Progenitor cell of endocrine pancreas (in vitro differentiated cells): ENCODE measurements at places on chromosomes 6 and 20. TPM values are rescaled to one million over a fixed set of nuclear protein-coding genes. Genes with fewer than 3 reads are reported as not detected.

DNA sequence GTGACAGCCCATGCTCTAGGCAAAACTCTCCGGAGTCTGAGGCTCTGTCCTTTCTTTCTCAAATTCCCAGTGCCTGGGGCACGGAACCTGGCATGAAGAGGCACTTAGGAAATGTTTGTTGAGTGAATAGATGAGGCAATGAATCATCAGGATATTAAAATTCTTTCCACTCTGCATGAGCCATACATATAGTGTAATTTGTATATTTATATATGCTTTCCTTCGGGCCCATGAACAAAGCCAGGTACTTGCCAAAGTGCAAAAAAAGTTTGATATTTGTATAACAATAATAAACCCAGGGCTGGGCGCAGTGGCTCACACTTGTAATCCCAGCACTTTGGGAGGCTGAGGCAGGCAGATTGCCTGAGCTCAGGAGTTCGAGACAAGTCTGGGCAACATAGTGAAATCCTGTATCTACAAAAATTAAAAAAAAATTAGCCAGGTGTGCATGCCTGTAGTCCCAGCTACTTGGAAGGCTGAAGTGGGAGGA, 212.3 kb upstream of the ZNF217 start:
- H3K4me1 ChIP-seq = peaks cover 12% of the 10 kb centered on the region
- H3K4me3 ChIP-seq = no peak overlapping the region
- H3K36me3 ChIP-seq = no peaks in the 10 kb centered on the region

- peaks cover 9% of the 10 kb centered on the region for H3K27me3 ChIP-seq
- no peak overlapping the region for H3K4me3 ChIP-seq
- DNase-seq = no peak
- H3K36me3 ChIP-seq = no peaks in the 10 kb centered on the region
- H3K4me1 ChIP-seq = no peaks in the 10 kb centered on the region
These were observed 59.2 kb upstream of the FNDC1 start for GRCh38 chr6:159110013-159110412.

The LHFPL5 gene
- not detected in 2 replicates for total RNA-seq

The FAM217A gene
- total RNA-seq = 0.13 TPM in 1 of 2 replicates, not detected in the other

- no peak overlapping the region for H3K4me3 ChIP-seq
- no peaks in the 10 kb centered on the region for H3K36me3 ChIP-seq
- H3K4me1 ChIP-seq = no peaks in the 10 kb centered on the region
- peaks cover 10% of the 10 kb centered on the region for H3K27me3 ChIP-seq
- DNase-seq = no peak
These were observed 158.1 kb upstream of the PROKR2 start for GRCh38 chr20:5474646-5475550.

The KIAA0408 gene
- total RNA-seq = 0.91 and 1.4 TPM in 2 replicates

GRCh38 chr6:145954985-145955384, 9.2 kb downstream of the SHPRH start:
- H3K36me3 ChIP-seq = peaks cover 37% of the 10 kb centered on the region
- H3K4me3 ChIP-seq = no peak overlapping the region
- H3K27ac ChIP-seq = no peak overlapping the region

DNA sequence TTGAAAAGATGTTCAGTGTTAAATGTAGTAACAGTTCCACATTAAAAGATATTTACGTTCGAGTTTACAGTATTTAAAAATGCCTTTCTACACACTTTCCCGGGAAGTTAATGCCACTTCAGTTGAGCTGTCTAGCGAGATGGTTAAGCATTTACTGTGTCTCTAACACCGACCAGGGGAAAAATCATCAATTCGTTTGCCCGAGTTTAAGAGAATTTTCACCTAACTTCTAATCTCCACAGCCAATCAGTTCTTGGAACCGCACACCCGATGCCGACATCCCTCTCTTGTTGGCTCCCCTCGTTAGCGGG, 58.2 kb downstream of the FAM217A start:
- H3K4me3 ChIP-seq = peak overlapping the region; percentile 99
- no peaks in the 10 kb centered on the region for H3K27me3 ChIP-seq
- DNase-seq = no peak
- H3K27ac ChIP-seq = peak overlapping the region; percentile 100
- peaks cover 35% of the 10 kb centered on the region for H3K4me1 ChIP-seq

DNA sequence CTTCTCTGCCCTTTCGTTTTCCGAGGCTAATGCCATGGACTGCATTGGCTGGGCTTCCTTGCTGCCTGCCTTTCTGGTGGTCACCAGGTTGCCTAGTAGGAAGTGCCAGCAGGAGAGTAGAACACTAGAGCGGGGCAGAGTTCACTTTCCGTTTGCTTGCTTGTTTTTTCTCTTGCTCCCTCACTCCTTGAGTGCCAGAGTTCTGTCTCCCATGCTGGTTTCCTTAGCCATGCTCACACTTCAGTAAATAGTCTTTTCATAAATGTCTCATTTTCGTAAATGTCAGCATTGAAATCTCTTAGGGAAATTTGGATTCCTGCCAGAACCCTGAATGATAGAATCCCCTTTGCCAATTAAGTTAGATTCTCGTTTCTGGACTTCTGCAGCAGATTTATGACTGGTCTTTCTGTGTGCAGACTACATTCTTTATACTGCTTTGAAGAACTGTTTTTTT, 63.9 kb downstream of the FAM83B start:
- H3K27ac ChIP-seq = no peak overlapping the region
- no peak overlapping the region for H3K4me3 ChIP-seq
- no peak for DNase-seq
- no peaks in the 10 kb centered on the region for H3K36me3 ChIP-seq

GRCh38 chr6:103570431-103570830, 1289.3 kb downstream of the HACE1 start:
- no peak overlapping the region for H3K27ac ChIP-seq
- H3K27me3 ChIP-seq = no peaks in the 10 kb centered on the region
- no peak overlapping the region for H3K4me3 ChIP-seq

DNA sequence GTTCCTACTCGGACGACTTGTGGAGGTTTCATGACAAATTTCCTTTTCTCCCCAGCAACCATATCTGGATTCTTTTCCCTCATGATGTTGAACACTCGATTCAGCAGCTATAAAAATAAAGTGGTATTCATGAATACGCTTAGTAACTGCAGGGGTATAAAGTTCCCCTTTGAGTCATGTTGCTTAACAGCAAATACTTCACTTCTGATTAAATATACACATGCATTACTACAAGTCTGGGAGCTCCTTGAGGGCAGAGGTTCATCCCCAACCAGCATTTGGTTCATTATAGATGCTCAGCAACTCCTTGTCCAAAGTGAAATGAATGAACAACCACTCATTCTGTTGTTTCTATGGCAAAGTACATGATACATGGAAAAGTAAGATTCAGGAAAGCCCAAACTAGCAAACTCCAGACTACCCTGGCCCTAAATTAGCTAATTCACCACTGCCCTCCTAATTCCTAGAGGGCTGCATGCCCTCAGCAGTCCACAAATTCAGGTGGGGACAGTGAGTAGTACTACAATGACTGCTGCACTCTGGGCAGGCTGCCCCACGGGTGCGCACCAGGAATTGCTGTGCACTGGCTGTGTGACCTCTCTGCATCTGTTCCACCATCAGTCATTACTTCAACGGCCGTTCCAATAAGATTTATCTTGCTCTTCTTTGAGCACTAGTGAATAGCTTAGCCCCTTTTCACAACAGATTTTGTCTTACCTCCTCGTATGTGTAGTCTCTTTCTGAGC, 15.2 kb downstream of the EIF2S2 start:
- no peaks in the 10 kb centered on the region for H3K27me3 ChIP-seq
- H3K36me3 ChIP-seq = peaks cover 63% of the 10 kb centered on the region
- H3K4me1 ChIP-seq = peaks cover 2% of the 10 kb centered on the region
- no peak for DNase-seq
- H3K27ac ChIP-seq = peak overlapping the region; percentile 57

The PCK1 gene
- not detected in 2 replicates for total RNA-seq

GRCh38 chr20:37726971-37727956, 33.4 kb downstream of the CTNNBL1 start:
- no peak overlapping the region for H3K27ac ChIP-seq
- peaks cover 3% of the 10 kb centered on the region for H3K36me3 ChIP-seq
- H3K4me1 ChIP-seq = peaks cover 17% of the 10 kb centered on the region
- no peak overlapping the region for H3K4me3 ChIP-seq

- no peaks in the 10 kb centered on the region for H3K36me3 ChIP-seq
- no peak overlapping the region for H3K4me3 ChIP-seq
- H3K4me1 ChIP-seq = peaks cover 3% of the 10 kb centered on the region
These were observed 16.1 kb upstream of the SLC17A3 start for GRCh38 chr6:25889877-25890853.

The F13A1 gene
- total RNA-seq = 0.24 and 0.31 TPM in 2 replicates

- H3K27me3 ChIP-seq = no peaks in the 10 kb centered on the region
- H3K27ac ChIP-seq = no peak overlapping the region
- DNase-seq = no peak
- H3K4me3 ChIP-seq = no peak overlapping the region
- peaks cover 7% of the 10 kb centered on the region for H3K36me3 ChIP-seq
- peaks cover 10% of the 10 kb centered on the region for H3K4me1 ChIP-seq
These were observed 70.0 kb downstream of the ZFAND3 start for GRCh38 chr6:37889486-37889885.

- DNase-seq = no peak
- no peaks in the 10 kb centered on the region for H3K27me3 ChIP-seq
- H3K36me3 ChIP-seq = peaks cover 7% of the 10 kb centered on the region
- H3K4me1 ChIP-seq = peaks cover 42% of the 10 kb centered on the region
- H3K4me3 ChIP-seq = peak overlapping the region; percentile 20
These were observed 395.4 kb upstream of the SOX4 start for GRCh38 chr6:21198032-21198640.

GRCh38 chr6:42735976-42736375, 9.9 kb downstream of the TBCC start:
- peaks cover 6% of the 10 kb centered on the region for H3K27me3 ChIP-seq
- no peak overlapping the region for H3K27ac ChIP-seq
- H3K4me1 ChIP-seq = no peaks in the 10 kb centered on the region
- H3K36me3 ChIP-seq = no peaks in the 10 kb centered on the region
- DNase-seq = no peak
- H3K4me3 ChIP-seq = no peak overlapping the region

GRCh38 chr6:71347119-71347518, 58.5 kb downstream of the OGFRL1 start:
- H3K36me3 ChIP-seq = no peaks in the 10 kb centered on the region
- H3K27ac ChIP-seq = no peak overlapping the region
- H3K4me1 ChIP-seq = no peaks in the 10 kb centered on the region

The GTSF1L gene
- total RNA-seq = not detected in 2 replicates

GRCh38 chr20:45507011-45507820, 8.2 kb downstream of the SPINT3 start:
- H3K27ac ChIP-seq = no peak overlapping the region
- H3K4me3 ChIP-seq = no peak overlapping the region
- DNase-seq = no peak
- peaks cover 48% of the 10 kb centered on the region for H3K27me3 ChIP-seq
- no peaks in the 10 kb centered on the region for H3K36me3 ChIP-seq

GRCh38 chr6:24574809-24575208, 71.2 kb downstream of the KIAA0319 start:
- no peaks in the 10 kb centered on the region for H3K36me3 ChIP-seq
- no peak overlapping the region for H3K4me3 ChIP-seq
- DNase-seq = no peak
- no peaks in the 10 kb centered on the region for H3K27me3 ChIP-seq
- no peak overlapping the region for H3K27ac ChIP-seq
- H3K4me1 ChIP-seq = peaks cover 6% of the 10 kb centered on the region

DNA sequence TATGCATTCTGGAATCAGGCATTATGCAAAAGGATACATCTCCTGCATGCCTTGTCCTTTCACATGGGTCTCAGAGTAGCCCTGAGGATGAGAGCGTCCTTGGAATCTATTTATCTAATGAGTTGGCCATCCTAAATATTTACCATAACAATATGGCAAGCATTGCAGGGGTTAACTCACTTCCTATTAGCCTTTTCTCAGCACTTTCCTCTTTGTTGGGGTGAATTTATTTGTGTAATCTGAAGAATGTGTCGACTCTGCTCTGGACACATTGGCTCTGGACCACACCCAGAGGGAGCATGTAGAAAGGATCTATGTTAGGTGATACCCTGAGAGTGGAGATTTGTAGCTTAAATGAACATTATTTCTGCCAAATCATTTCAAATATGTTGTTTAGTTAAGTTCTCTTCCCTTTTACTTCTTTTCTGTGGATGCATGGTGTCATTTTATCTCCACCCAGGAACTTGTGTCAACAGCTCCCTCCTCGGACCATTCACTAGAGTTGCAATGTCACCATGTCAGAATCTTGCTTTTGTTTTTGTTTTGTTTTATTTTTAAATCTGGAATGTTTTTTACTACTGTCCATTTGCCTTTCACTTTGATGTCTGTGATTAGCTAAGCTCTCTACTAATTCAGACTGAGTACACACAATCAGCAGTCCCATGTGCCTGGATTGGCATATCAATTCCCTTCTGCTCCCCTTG, 757.0 kb upstream of the MMS22L start:
- no peak for DNase-seq
- H3K36me3 ChIP-seq = no peaks in the 10 kb centered on the region
- peaks cover 5% of the 10 kb centered on the region for H3K27me3 ChIP-seq
- peaks cover 19% of the 10 kb centered on the region for H3K4me1 ChIP-seq
- no peak overlapping the region for H3K4me3 ChIP-seq
- no peak overlapping the region for H3K27ac ChIP-seq

- no peak overlapping the region for H3K4me3 ChIP-seq
- H3K36me3 ChIP-seq = no peaks in the 10 kb centered on the region
- peaks cover 5% of the 10 kb centered on the region for H3K4me1 ChIP-seq
- H3K27ac ChIP-seq = no peak overlapping the region
- H3K27me3 ChIP-seq = no peaks in the 10 kb centered on the region
These were observed 58.6 kb downstream of the LIN28B start for GRCh38 chr6:105015482-105015881.

The TXLNB gene
- total RNA-seq = not detected in 2 replicates

- no peak overlapping the region for H3K4me3 ChIP-seq
- H3K27me3 ChIP-seq = no peaks in the 10 kb centered on the region
- no peak for DNase-seq
- H3K4me1 ChIP-seq = no peaks in the 10 kb centered on the region
- H3K36me3 ChIP-seq = no peaks in the 10 kb centered on the region
These were observed 501.0 kb downstream of the KIF16B start for GRCh38 chr20:16072220-16072619.

The RGS17 gene
- total RNA-seq = 1.7 and 2.6 TPM in 2 replicates

The TRIM15 gene
- not detected in 2 replicates for total RNA-seq
